ENCODE measurements at places on chromosomes 11 and 22.

GRCh38 chr11:119835753-119836152, 106.8 kb upstream of the NECTIN1 start:
- no peak for DNase-seq

- no peak for DNase-seq
Measured at GRCh38 chr22:43642319-43643206, 169.5 kb downstream of the EFCAB6 start.

- no peak for DNase-seq
Measured at GRCh38 chr22:48244388-48245195, 1482.1 kb downstream of the TBC1D22A start.

GRCh38 chr22:29689206-29689879, 30.5 kb upstream of the CABP7 start:
- no peak for DNase-seq

DNA sequence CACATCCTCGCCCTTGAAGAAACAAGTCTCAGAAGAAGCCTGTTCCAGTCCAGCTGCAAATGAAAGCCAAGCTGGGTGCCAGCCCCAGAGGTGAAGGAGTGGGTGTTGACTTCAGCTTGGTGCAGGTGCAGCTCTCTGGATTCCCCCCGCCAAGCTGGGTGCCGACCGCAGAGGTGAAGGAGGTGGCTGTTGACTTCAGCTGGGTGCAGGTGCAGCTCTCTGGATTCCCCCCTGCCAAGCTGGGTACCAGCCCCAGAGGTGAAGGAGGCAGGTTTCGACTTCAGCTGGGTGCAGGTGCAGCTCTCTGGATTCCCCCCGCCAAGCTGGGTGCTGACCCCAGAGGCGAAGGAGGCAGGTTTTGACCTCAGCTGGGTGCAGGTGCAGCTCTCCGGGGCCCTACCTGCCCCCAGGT, 1234.0 kb downstream of the TBC1D22A start:
- DNase-seq = no peak

- DNase-seq = no peak
Measured at GRCh38 chr11:66491315-66491935, 11.2 kb downstream of the DPP3 start.

- DNase-seq = no peak
Measured at GRCh38 chr22:19960491-19961200, 19.0 kb upstream of the TXNRD2 start.

GRCh38 chr11:95140397-95141033, 50.9 kb downstream of the ENDOD1 start:
- DNase-seq = no peak

GRCh38 chr11:33438301-33438700, 181.1 kb downstream of the HIPK3 start:
- DNase-seq = no peak

DNA sequence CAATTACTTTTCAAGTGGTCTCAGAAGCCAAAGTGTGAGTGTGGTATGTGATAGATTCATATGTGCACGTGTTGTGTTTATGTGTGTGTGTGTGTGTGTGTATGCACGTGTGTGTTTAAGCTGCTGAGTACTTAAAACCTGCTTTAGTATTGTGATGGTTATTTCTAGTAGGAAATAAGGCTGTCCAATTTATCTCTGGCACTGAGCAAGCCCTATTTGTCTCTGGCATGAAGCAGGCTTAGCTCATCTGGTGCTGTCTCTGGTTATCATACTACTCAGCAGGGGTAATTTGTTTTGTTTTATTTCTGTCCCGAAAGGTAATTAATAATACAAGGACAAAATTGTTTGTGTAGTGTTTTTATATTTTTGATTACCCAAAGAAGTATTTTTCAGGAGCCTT, 333.7 kb downstream of the FAT3 start:
- no peak for DNase-seq
